ENCODE measurements at places on chromosomes 7 and 10.

GRCh38 chr10:17229967-17230682 lies 2.1 kb downstream of the VIM start:
- peak; percentile 96 for DNase-seq

DNA sequence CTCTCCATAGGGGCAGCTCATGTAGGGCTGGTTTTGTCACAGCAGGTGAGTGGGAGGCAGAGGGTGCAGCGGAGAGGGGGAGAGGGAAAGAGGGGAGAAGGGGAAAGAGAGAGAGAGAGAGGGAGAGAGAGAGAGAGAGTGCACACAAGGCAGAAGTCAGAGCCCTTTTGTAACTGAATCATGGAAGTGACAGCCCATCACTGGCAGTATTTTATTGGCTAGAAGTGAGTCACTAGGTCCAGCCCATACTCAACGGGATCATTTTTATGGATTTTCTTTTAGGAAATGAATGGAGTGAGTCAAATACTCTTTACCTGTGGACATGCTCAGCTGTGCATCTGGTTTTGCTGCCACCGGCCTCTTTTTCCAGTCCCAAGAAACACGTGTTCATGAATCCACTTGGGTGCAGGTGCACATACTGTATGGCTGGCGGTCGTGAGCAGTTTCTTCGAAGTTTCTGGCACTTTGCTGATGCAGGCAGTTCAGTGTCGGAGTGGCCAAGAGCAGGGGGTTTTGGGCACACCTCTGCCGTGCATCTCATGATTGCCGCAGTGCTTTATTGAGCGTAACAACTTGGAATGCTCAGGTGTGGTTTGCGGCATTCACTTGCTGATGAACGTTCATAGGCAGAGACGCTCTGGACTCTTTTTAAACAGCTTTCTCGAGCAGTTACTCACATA lies 40.3 kb downstream of the DOCK1 start:
- no peak for DNase-seq

DNA sequence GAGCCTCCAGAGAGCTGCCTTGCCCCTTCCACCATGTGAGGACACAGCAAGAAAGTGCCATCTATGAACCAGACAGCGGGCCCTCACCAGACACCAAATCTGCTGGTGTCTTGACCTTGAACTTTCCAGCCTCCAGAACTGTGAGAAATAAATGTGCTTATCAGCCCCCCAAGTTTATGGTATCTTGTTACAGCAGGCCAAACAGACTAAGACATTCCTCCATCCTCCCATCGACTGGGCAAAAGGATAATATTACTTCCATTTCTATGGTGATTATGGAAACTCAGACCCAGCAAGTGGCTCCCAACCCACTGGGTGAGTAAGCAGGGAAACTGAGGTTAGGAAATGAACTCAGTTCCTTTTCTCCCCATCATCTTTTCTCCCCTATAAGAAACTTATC lies 288.4 kb downstream of the KCNMA1 start:
- no peak for DNase-seq

GRCh38 chr7:158572000-158572828 lies 15.4 kb downstream of the PTPRN2 start:
- DNase-seq: no peak

DNA sequence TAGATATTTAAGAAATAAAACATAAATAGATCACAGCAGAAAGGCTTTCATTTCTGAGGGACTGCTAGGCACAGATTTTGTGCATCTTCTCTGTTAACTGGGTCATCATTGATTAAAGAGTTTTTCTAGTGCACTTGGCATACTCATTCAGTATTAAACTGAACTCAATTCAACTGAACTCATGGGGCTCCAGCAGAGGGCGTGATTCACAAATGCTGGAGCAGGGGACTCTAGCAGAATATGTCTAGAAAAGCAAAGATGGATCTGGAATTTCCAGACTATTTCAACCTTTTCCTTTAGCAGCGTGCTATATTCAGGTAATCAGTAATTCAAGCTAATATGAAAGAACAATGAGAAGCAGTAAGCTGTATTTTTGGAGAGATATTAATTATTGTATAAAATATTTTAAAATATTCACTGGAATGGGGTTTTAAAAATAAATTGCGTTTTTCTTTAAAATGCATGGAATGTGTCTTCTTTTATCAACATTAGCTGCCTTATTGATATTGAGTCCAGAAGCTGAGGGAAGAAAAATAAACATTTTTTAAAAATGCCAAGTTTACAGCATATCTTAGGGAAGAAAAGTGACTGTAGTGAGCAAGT lies 296.8 kb upstream of the CACNA2D1 start:
- DNase-seq: no peak

DNA sequence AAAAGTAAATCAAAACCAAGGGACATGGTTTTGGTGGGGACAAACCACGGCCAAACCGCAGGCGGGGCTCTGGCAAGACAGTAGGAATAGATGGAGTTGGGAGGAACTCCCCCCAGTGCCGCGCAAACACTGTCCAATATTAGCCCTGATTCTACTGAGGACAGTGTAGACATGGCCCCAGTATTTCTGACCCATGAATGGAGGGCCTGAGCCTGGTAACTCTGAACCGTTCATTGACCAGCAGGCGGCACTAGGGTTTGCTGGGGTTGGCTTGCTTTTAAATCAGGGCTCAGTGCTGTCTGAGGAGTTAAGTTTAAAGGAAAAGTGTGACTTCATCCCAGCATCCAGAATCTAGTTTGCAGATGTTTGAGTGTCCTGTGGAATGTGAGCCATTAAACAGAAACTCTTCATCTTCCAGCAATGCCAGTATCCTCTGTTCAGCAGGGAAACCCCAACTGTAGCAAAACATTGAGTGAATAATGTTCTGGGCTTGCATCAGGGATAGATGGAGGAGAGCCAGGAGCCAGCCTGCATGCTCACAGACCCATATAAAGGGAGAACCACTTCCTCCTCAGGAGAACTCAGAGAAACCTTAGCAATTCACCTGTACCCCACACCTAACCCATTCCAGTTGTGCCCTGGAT lies 147.4 kb upstream of the PRSS58 start:
- DNase-seq: no peak

- no peak for DNase-seq
Measured at GRCh38 chr10:70982443-70982842, 94.1 kb upstream of the PCBD1 start.

GRCh38 chr7:111132833-111133232 lies 41.9 kb downstream of the LRRN3 start:
- DNase-seq: no peak

- no peak for DNase-seq
Measured at GRCh38 chr10:64586934-64587503, 1065.8 kb downstream of the REEP3 start.

- DNase-seq: no peak
Measured at GRCh38 chr10:43203448-43204041, 63.3 kb downstream of the RASGEF1A start.

GRCh38 chr10:115909962-115910731 lies 362.9 kb downstream of the GFRA1 start:
- DNase-seq: no peak

- DNase-seq: no peak
Measured at GRCh38 chr10:122255509-122256301, 15.4 kb upstream of the BTBD16 start.

DNA sequence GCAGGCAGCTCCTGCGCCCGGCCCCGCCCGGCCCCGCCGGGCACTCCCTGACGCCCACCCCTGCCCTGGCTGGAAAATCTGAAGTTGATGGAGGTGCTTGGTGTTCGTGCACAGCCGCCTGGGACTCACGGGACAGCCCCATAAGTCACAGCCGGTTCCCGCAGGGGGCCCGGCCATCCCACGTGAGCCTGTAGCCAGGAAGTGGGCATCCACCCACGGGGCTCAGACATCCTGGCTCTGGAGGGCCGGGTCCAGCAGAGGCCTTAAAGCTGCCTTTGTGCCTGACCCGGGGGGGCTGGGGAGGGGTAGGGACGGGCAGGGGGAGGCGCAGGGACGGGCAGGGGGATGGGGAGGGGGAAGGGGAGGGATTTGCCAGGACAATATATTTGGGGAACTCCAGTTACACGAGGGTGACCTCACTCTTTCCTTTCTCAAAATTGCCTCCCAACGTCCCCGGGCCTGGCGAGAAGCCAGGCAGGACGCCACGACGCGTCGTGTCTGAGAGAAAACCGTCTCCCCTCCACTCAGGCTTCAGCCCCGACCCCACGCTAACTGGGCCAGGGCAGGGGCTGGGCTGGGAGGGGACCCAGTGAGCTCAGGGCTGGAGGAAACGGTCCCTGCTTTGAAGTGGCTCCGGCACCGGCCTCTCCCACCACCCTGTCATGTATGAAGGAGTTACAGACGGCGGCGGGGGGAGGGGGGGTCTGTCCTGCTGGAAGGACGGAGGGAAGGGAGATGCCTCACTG lies 82.1 kb upstream of the PDGFA start:
- peak; percentile 82 for DNase-seq

DNA sequence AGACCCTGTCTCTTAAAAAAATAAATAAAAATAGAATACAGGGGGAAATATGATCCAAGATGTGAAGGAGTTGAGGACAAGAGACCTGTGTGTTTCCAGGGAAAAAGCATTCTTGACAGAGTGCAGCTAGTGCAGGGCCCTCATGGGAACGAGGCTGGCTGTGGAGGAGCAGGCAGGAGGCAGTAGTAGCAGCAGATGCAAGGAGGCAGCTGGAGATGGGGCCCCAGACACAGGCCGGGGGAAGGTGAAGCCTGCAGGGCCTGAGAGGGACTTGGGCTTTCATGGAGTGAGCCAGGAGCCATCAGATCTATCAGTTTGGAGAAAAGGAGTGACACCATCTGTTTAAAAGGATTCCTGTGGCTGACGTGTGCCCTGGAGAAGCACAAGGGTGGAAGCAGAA lies 71.4 kb upstream of the ZNF438 start:
- no peak for DNase-seq

GRCh38 chr7:39691821-39692220 lies 68.4 kb downstream of the RALA start:
- no peak for DNase-seq

GRCh38 chr7:86320889-86321288 lies 322.8 kb upstream of the GRM3 start:
- no peak for DNase-seq

DNA sequence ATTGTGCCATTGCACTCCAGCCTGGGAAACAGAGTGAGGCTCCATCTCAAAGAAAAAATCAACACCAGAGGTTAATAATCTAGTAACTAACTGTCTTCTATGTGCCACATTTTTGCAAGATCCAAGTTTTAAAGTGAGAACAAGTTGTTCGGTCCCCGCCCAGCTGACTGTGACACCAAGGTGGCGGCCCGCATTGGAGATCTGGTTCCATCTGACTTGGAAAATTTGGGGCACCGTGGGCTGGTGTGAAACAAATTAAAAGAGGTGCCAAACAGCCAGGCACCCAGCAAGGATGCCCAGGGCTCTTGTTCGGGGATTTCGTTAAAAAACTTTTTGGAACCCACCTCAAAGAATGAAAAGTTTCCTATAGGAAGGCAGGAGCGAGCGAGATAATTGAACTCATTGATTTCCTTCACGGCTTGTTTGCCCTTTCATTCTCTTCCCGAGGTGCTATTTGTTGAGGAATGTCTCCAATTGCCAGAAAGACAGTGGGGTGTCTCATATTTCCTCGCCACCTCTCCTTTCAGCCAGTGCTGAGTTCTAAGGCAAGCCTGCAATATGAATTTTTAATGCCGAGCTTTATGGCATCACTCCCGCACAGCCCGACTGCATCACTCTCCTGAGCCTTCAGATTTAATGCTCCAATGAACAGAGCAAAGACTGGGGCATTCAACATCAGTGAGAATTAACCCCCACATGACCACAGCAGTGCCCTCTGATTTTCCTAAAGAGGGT lies 156.9 kb upstream of the SH2B2 start:
- no peak for DNase-seq

All from T-helper 1 cell (primary cell).